ENCODE measurements at places on chromosomes 13 and 19.

DNA sequence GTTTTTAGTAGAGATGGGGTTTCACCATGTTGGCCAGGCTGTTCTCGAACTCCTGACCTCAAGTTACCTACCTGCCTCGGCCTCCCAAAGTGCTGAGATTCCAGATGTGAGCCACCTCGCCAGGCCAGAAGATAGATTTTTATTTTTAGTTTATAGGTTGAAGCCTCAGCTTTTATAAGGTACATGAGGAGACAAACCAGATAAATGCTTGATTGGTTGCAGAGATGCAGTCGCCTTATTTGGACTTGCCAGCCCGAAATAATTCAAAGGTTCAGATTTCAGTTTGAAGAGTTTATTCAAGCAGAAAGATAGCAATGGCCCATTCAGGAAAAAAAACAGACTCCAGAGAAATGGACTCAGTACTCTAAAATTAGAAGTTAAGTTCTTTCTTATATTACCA, 3.1 kb downstream of the ZNF69 start:
- no peak for DNase-seq

GRCh38 chr19:2324220-2324948, 4.0 kb downstream of the LSM7 start:
- DNase-seq: no peak

DNA sequence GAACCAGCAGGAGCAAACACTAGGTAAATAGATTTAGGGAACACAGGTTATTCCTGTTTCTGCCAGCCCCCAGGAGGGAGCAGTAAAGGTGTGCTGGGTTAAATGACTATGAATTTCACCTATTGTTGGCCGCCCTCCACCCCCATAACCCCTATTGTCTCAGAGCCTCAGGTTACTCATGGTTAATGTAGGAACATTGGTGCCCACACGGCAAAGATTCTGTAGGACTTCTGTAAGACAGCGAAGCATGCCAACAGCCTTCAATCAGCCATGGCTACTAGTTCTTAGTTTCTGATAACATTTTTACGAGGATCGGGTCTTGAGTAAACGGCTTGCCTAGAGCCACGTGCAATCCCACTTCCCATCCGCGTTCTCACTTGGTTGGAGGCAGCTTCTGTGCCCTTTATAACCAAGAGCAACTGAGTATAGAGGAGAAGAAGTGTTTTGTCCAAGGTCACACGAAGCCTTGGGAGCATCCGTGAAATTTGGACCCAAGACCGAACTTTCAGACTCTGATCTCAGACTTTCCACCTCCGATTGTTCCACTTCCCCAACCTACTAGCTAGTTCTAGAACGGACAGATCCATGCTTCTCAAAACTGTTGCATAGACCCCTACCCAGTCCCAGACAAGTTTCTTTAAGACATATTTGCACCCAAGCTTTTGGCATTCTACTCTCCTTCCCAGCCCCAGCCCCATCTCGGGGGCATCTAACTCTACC, 5.1 kb upstream of the CACNG8 start:
- no peak for DNase-seq

DNA sequence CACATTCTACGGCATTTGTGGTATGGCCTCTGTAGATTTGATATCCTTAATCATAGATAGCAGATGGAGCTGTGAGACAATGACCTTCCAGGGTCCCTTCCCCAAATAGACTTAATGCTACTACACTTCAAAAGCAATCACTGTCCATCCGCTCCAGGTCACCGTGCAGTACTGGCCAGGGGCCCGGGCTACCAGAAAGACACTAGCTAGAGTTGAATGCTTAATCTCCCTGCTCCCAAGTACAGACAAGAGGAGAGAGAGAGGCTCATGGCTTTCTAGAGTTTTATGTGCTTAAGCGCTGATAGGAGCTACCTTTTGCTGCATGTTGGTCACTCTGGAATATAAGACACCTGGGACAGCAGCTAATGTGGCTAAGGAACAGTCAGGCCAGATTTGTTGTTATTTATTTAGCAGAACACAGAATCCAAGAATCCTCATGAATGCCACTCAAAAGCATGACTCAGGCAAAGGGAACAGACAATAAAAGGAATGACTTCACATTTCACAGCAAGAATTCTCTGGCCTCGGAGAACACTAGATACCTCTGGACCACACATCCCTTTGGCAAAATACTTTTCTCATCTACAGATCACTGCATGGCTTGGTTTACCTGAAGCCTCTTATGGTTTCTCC, 165.0 kb downstream of the LACC1 start:
- no peak for DNase-seq

GRCh38 chr13:49731766-49732165, 40.5 kb upstream of the EBPL start:
- peak; percentile 16 for DNase-seq

DNA sequence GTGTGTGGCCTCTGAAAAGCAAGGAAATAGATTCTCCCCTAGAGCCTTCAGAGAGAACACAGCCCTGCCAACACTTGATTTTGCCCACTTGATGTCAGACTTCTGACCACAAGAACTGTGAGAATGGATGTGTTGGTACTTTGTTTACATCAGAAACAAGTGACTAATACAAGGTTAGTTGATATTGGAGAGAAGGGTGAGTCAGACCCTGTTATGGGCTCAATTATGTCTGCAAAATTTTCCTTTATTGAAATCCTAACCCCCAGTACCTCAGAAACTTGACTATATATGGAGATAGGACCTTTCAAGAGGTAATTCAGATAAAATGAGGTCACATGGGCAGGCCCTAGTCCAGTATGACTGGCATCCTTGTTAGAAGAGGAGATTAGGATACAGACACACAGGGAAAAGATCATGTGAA, 226.7 kb downstream of the RFC3 start:
- peak; percentile 73 for DNase-seq

DNA sequence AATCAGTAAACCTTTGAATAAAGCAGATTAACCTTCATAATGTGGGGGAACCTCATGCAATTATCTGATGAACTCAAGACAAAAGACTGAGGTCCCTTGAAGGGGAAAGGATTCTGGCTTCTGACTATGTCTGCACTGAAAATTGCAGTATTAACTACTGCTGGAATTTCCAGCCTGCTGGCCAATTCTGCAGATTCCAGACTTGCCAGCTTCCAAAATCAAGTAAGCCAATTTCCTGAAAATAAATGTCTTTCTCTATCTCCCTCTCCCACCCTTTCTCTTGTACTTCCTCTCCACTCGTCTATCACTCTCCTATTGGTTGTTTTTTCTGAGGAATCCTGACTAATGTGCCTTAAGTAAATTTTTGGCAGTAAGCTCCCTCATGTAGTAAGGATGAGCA, 1479.9 kb upstream of the PRR20A start:
- DNase-seq: no peak

DNA sequence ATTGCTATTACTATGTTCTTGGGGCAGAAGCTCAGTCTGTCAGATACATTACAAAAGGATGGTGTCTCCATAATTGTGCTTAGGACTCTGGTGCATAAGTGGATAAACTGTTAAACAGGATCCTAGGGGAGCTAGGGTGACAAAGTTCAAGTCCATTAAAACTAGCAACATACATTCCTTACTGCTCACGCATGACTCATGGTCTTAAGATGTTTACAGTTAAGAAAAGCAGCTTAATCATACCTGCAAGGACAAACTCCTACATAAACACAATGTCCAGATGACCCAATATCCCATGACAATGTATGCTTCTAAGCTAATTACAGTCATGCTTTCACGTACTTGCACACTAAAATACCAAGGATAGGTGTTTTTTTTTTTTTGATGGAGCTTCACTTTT, 3.5 kb upstream of the ZNF701 start:
- DNase-seq: no peak

- DNase-seq: no peak
These were observed 38.6 kb downstream of the GATAD2A start for GRCh38 chr19:19443902-19444680.

DNA sequence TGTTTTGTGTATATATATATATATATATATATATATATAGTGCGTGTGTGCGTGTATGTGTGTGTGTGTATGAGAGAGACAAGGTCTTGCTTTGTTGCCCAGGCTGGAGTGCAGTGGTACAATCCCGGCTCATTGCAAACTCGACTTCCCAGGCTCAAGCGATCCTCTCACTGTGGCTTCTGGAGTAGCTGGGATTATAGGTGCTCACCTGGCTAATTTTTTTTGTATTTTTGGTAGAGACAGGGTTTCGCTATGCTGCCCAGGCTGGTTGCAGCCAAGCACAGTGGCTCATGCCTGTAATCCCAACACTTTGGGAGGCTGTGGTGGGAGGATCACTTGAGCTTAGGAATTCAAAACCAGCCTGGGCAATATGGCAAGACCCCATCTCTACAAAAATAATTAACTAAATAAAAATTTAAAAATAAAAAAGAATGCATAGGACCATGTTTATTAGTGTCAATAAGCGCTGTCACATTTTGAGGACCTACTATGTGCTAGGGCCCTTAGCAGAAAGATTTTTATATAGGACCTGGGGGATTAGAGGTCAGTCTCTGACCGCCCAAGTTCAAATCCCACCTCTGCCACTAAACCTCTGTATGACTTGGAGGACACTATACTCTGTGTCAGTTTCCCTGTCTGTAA, 1.8 kb downstream of the PVR start:
- no peak for DNase-seq

- no peak for DNase-seq
These were observed 10.6 kb upstream of the OXGR1 start for GRCh38 chr13:97004886-97005285.

DNA sequence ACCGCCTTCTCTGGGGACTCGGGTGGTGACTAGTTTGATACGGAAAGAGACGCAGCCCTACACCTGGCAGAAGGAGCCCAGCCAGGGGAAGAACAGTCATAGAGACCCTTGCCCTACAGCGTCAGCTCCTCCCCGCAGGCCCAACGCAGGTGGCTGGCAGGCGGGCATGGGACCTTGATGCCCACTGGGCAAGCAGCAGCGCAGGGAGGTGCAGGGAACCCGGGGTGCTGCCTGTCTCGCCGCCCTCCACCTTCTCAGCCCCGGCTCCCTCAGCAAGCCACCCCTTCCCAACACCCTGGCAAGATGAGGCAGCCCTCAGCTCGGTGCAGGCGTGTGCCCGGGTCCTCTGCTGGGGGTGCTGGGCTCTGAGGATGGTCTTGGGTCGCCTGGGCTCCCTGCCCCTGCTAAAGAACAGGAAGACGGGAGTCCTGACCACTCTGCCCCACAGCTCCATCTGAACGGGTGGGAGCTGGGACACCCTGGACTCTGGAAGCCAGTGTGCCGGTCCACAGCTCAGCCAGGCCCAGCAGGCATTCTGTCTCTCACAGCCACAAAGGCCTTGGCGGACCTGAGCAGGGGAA, 9.0 kb downstream of the MIER2 start:
- DNase-seq: no peak

DNA sequence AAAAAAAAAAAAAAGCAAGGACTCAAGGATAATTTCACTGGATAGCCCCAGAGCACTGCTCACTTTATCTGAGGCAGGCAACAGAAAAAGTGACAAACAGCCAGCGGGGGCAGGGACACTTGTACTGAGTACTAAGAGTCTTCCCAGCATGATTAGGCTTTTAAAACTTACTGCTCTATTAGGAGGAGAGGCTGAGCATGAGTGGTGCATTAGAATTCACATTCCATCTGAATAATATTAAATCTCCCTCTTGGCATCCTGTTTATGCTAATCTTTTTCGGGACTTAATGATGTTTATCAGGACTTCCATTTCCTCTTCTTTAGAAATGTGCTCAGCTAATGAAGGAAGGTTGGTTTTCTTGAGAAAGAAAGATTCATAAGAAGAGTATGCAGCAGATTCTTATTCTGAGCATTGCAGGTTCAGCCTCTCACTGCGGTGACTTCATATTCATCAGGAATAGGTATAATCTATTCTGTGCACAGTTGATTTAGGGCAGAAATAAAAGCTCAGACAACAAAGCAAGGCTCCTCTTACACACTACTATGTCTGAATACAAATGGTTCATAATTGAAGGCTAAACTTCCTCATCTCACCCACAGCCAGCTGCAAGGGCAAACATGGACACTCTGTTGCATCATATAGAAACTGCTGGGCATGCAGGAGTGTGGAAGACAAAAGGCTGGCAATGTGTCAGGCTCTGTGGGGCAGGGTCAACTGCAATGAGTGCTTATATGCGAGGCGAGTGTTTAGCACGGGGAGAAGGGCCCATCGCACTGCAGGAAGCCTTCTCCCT, 107.0 kb downstream of the KL start:
- no peak for DNase-seq

DNA sequence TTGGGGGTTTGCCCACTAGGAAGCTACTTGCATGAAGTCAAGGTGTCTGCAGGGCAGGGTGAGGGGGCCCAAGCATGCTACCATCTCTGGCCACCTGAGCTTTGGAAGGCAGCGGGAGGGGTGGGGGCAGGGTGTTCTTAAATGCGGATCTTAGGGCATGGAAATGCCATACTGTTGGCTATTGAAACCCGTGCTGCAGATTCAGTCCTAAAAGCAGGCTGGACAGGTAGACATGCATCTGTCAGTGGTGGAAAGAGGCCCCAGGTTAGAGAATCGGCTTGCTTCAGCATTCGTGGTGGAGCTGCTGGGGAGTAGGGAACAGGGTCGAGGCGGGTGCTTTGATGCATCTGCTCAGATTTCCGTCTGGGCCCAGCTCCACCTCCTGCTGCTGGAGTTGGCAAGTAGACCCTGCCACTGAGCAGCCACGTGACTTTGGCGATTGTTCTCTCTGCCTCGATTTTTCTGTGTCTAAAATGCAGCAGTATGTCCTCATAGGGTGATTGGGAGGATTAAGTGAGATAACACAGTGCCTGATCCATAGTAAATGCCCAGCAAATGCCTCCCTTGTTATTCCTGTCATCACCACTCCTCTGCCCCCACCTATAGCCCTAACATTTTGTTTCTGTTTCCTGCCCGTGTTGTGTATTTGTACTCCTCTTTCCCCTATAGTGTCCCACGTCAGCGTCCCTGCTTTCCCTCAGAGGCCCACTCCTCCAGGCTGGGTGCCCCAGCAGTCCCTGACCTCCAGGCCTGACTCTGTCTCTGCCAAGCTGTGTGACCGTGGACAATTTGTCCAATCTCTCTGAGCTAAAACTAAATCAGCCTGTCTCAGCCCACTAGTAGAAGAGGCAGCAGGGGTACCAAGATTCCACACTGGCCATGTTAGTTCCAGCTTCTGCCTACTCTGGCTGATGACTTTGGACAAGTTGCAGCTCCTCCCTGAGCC, 5.8 kb downstream of the PPP1R37 start:
- DNase-seq: no peak

- DNase-seq: no peak
These were observed 21.5 kb upstream of the SGCG start for GRCh38 chr13:23159205-23159759.

Measured in COLO829 (cell line).